ENCODE measurements at places on chromosomes 3 and 15.

- no peak for DNase-seq
These were observed 80.3 kb upstream of the CCDC80 start for GRCh38 chr3:112721231-112721630.

DNA sequence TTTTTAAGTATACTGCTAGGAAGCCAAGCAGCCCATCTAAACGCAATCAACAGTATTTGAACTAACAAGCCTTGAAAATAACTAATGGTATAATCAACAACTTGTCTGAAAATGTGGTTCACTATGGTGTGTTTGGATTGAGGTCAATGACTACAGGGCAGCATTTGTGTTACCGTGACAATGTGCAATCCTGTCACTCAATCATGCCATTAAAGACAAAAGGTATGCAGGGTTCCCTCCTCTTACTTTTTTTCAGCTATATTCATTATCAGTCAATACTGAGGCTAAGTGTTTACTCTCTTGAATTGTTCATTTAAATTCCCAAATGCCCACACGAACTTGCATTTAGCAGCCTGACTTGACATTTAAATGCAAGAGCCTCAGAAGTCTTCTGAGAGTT is 1099.3 kb upstream of the EPHA6 start:
- DNase-seq, result no peak

- no peak for DNase-seq
These were observed 84.2 kb downstream of the SEMA6D start for GRCh38 chr15:47801522-47801921.

DNA sequence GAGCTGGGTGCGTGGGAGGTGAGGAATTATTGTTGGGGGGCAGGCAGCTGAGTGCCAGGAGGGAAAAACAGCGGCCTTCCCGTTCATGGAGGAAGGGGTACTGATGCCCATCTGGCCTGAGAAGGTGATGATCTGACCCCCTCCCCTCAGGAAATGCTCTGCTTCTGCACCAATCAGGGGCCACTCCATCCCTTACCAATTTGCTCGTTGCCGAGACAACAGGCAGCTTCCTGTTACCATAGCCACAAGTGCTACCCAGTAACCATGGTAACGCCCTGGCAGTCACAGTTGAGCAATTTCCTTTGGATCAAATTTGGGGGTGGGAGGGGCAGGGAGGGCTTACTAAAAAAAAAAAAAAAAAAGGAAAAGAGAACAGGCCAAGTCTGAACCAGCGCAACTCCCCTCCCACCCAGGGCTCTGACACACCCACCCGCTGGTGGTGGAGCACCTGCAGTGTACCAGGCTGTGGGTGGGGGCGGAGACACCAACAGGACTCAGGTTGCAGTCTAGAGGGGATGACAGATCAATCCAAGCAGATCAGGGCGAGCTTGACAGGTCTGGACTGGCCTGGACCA is 13.7 kb downstream of the CELF6 start:
- no peak for DNase-seq

DNA sequence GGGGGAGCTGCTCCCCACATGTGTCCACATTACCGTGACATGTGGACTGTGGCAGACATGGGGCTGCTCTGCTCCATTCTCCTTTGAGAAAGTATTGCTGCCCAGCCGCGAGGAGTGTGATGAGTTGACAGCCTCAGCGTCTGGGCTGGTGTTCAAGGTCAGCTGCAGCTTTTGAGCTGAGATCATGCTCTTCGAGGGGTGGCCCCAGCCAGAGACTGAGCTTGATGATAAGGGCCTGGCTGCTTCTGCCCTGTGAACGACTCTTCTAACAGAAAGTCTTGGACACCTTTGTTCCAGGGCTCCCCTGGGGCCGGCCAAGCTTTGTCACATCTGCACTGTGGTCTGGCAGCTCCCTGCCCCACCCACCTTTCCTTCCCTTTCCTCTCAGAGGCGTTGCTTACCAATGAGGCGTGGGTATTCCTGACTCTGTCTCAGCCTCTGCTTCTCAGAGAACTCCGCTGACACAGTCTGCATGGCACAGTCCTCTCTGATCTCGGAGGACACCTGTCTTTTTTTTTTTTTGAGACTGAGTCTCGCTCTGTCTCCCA is 86.6 kb downstream of the CHRD start:
- DNase-seq, result no peak

DNA sequence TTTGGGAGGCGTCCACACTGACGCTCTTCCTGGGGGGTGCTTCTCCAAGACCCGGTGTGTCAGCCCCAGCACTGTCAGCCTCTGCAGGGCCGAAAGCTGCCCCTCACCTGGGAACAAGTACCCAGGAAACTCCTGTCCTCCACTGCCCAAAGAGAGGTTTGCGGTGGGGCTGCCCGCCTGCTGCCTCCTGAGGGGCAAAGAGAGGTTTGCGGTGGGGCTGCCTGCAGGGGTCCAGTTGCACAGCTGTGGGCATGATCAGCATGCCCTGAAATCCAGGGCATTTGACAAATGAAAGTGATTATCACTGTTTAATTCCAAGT is 15.1 kb upstream of the SNRPA1 start:
- no peak for DNase-seq

GRCh38 chr3:168973897-168974296 is 689.6 kb downstream of the MECOM start:
- DNase-seq, result no peak

- DNase-seq, result no peak
These were observed 17.3 kb downstream of the CD200 start for GRCh38 chr3:112350018-112350810.

- no peak for DNase-seq
These were observed 21.4 kb downstream of the RAD54L2 start for GRCh38 chr3:51559961-51560360.

DNA sequence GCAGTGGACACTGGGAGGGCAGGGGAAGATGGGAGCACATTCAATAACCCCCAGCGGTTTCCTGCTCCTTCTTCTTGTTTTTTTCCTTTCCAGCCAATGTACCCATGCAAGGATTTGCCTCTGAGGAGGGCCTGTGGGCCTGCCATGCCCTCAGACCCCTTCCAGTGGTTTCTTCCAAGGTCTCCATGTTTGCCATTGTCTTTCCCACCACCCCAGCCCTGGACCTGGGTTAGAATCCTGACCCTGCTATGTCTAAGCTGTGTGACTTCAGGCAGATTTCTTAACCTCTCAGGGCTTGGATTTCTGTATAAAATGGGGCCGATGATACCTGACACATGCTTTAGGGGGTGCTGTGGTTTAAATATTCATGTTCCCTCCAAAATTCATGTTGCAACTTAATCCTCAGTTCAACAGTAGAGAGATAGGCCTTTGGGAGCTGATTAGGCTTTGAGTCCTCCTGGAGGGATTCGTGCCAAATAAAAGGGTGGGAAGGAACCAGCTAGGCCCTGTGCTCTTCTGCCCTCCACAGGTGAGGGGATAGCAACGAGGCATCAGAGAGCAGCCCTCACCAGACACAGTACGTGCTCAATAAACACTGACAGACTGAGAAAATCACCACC is 46.3 kb upstream of the FLNB start:
- DNase-seq, result no peak

GRCh38 chr3:5568451-5568850 is 380.9 kb downstream of the EDEM1 start:
- no peak for DNase-seq

DNA sequence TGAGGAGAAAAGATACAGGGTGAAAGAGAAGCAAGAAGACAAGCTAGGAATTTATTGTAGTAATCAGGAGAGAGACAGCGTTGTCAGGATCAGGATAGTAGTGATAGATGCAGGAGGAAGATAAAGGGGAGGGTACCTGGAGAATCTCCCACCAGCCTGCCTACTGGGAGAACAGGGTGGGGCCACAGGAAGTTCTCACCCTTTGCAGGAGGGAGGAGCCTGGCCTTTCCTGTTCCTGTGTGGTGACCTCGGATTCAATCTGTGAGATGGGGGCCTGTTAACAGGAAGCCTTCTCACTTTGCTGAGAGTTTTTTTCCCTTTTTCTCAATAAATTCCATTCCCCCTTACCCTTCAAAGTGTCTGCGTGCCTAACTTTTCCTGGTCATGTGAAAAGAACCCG is 37.6 kb downstream of the GMPS start:
- DNase-seq, result no peak

- no peak for DNase-seq
These were observed 115.8 kb downstream of the FBXL22 start for GRCh38 chr15:63712828-63713520.

GRCh38 chr3:7871003-7871560 is 630.5 kb upstream of the LMCD1 start:
- DNase-seq, result no peak

DNA sequence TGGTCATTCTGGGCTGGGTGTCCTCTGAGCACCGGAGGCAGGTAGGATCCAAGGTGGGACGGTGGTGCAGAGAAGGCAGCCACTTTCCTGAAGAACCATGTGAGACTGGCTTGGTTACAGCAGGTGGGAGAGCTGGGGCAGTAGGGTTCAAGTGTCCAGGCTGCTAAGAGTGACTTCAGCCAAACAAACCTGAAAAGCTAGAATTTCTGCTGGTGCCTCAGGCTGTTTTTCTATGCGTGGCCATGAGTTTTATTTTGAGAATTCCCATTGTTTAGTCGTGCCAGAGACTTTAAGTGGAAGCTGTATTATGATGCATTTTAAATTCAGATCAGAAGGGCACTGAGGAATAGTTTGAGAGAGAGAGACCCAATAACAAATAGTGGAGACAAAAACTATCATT is 20.1 kb downstream of the USP13 start:
- no peak for DNase-seq

GRCh38 chr3:67610458-67610857 is 44.0 kb downstream of the SUCLG2 start:
- DNase-seq, result no peak

DNA sequence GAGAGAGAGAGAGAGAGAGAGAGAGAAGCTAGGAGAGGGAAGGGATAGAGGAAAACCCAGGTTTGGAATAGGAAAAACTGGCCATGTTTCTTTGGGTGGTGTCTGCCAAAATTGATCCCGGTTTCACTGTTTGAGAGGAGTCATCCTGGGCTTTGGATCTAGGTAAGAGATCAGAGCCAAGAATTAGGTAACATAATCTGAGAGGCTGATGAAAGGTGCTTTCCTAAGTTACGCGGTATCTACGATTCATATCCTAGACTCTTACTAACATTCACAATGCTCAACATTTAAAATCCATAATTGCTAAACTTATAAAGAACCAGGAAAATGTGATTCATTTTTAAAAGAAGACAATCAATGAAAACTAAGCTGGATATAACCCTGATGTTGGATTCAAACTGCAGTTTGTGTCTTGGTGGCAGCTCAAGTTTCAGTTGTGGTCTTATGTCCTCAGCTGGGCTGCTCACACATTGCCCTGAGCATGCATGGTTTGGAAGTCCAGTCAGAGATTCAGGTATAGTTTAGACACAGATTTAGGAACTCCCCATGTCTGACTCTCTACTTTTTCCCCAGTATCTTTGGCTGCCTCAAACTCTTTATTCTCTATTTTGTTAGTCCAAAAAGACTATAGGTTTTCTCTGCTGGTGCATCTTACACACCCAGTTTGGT is 42.5 kb upstream of the FMN1 start:
- DNase-seq, result no peak

GRCh38 chr3:127445581-127446343 is 144.8 kb downstream of the TPRA1 start:
- DNase-seq, result no peak

DNA sequence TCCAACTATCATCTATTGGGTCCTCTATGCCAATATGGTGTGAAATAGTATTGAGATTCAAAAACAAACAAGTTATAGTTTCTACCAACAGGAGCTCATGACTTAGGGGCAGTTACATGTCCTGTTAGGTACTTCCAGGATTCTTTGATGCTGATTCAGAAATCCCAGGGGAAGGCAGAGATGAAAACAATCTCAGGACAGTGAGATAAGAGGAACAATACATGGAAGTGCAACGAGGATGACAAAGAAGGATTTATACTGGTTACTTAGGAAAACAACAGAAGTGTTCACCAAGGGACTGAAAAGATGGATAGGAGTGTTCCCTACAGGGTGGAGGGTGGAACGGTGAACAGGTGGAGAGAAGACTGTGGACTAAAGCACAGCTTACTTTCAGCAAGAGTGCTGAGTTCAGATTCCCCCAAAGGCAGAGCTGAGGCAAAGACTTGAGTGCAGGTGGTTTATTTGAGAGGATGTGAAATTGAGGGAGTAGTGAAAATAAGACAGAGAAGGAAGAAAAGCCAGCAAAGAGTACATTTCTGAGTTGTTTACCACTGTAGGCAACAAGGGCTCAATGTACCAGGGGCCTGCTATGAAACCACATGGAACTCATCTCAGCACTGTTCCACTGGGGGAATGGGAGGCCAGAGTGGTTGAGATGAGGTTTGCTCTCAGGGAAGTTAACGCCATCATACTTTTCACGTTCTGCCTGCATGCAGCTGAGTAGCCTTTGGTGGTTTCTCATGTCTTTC is 68.1 kb downstream of the TRIM69 start:
- DNase-seq, result no peak

- no peak for DNase-seq
These were observed 35.1 kb upstream of the PTPRG start for GRCh38 chr3:61526308-61526707.

- DNase-seq, result no peak
These were observed 67.0 kb upstream of the ABHD2 start for GRCh38 chr15:89021224-89021623.

DNA sequence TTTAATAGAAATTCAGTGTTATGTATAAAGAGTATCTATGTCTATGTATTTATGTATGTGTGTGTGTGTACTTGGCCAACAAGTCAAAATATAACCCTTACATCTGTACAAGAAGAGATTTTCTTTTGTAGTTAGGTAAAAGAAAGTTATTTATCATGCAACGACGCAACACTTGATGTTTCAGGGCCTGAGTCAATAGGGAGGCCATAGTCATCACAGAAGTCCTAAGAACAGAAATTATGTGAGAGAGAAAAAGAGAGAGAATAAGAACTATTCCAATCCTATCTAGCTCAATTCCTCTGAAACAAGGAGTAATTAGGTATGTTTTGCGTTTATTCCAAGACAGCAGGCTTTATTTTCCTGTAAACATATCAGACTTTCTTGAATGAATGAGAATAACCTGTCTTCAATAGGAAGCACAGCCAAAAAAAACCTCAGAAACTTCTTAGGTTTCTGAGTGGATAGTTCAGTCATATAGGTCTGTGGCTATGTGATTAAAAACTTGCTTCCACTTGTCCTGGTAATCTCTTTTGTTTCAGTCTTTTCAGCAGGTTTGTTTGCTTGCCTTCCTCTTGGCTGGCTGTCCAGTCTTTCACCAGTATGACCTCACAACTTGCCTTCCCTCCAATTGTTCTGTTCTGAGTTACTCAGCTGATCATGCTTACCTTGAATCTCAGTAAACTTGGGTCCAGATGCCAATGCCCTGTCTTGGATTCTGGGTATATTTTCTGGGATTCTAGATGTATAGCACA is 382.4 kb upstream of the GBE1 start:
- no peak for DNase-seq

GRCh38 chr15:74265046-74265639 is 29.0 kb downstream of the CCDC33 start:
- DNase-seq, result peak; percentile 61

GRCh38 chr15:56725386-56725785 is 7.9 kb downstream of the ZNF280D start:
- no peak for DNase-seq

Measured in progenitor cell of endocrine pancreas (in vitro differentiated cells).